ENCODE measurements at places on chromosomes 13 and 19.

DNA sequence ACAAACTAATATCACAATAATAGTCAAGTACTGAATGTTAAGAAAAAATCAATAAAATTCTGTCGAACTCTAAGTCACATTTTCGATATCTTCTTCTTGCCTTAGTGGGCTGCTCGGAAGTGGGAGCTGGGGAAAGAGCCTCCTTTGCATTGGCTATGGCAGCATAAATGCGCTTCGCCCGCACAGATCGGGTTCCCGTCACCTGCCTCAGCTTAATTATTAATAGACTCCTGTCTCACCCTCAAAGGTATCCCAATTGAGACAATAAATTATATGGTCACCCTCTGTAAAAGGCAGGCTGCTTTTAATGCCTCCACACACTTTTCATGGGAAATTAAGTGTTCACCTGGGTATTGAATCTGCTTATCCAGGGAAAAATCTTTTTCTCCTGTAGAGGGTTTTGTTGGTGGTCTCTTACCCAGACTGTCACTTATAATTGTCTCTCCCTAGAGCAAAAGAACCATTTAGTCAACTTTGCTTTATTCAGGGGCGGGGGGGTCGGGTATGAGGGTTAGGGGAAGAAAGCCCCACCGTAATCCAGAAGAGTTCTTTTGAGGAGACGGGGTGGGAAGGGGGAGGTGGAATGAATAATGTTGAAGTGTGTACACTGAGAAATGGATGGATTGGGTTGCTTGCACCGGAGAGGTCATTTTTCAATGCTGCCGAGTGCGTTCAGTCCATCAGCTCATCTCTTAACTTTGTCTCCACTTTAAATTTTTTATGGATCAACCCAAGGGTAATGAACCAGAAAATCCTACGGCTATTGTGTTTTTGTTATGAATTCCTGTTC, 682.6 kb upstream of the SGCG start:
- no peak for DNase-seq

- DNase-seq: peak; percentile 27
Measured at GRCh38 chr13:80979035-80979641, 638.2 kb upstream of the SPRY2 start.

DNA sequence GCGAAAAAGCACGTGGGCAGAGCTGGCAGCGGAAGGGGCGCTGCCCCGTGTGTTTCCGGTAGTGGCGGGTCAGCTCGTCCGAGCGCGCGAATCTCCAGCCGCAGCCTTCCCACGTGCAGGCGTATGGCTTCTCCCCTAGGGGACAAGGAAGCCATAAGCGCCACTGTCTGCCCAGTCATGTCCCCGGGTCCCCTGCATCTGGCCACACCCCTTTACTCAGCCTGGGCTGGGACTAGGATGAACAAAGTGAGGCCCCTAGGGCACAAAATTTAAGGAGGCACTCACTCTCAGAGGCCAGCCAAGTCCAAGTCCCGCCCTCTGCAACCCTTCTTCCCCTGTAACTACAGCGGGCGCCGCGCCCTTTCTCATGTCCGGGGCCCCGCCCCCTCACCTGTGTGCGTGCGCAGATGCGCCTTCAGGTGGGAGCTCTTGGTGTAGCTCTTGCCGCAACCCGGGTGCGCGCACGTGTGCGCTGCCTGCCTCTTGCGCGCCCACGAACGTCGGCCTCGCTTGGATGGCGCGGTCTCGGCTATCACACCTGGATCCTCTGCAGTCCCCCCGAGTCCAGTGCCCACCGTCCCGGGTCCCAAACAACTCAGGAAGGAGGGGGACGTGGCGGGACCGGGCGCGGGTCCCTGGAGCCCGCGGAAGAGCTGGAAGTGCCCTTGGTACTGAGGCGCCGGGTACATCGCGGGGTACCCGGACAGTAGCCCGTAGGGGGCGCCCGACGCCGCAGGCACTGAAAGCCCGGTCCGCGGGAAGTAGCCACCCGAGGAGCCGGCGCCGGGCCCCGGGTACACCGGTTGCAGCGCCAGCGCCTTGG, 1.9 kb downstream of the KLF1 start:
- no peak for DNase-seq

DNA sequence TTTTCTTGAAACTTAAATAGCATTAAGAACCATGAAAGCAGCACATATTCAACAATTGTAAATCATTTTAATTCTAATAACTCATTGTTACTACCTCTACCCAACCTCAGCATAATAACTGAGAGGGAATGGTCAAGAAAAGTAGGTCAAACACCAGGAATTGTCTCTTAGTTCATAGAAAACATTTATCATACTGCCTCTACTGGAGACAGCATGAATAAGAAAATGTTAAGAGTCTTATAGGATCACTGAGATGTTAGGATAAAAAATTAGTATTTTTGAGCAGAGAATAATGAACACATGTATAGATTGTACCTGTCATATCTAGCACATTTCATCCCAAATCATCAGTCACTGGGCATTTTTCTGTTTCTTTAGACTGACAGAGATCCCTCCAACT, 515.3 kb downstream of the PCDH9 start:
- DNase-seq: no peak

DNA sequence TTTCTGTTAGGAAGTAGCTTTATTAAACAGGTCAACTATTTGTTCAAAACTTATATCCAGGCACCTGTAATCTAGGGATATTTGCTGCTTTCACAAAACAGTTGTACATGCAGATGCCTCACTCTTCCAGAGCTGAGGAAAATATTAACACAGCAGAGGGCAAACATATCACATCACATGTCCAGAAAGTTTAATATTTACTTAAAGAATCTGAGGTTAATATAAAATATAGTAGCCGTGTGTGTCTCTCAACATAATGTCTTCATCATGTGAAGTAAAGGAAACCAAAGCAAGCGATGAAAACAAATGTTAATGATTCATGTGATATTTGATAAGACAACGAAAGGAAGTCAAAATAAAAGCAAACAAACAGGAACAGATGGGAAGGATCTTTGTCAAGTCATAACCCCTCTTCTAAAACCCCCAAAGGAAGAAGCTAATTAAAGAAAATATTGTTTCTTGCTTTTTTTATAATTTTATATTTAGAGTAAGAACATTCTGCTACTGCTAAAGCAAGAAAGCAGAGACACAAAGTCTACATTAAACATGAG, 418.8 kb downstream of the DACH1 start:
- DNase-seq: no peak

GRCh38 chr13:100630555-100630954, 42.0 kb upstream of the GGACT start:
- no peak for DNase-seq

DNA sequence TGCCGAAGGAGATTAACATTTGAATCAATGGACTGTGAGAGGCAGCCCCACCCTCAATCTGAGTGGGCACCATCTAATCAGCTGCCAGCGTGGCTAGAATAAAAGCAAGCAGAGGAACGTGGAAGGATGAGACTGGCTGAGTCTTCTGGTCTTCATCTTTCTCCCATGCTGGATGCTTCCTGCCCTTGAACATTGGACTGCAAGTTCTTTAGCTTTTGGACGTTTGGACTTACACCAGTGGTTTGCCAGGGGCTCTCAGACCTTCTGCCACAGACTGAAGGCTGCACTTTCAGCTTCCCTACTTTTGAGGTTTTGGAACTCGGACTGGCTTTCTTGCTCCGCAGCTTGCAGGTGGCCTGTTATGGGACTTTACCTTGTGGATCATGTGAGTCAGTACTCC, 14.7 kb downstream of the NHLRC3 start:
- DNase-seq: no peak

DNA sequence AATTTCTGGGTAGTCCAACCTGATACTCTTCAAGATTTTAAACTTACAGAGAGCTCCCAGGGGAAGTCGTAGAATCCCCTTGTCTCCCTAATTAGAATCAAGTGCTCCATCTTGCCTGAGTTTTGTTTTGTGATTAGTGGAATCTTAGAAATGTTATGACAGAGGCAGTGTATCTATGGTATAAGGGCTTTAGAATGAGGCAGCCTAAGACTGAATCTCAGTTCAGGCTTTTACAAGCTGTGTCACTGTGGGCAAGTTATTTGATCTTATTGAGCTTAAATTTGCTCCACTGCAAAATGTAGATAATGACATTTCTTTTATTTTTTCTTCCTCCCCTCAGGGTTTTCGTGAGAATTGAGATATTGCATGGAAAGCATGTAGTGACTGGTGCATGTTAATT, 215.5 kb downstream of the POSTN start:
- no peak for DNase-seq

DNA sequence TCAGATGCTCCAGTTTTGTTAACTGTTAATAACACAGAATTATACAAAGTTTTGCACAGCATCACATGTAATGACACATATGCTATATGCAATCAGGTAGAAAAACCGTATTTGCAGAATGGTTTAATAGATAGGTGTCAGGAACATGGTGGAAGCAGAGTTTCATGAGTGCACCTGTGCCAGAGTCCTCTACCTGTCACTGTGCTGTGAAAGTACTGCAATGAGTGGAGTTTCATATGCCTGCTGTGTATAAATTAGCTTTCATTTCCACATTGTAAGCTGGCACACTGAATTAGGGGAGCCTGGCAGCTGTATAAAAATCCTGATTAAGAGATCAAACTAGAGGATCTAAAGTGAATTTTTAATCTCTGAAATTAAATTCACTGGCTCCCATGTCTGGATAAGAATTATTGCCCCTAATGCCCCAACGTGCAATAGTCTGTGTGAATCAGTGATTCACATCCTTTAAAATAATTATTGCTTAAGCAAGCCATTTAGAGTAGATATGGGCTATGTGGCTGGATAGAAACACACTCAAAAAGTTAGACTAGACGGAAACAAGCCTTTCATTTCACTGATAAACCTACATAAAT, 8.5 kb upstream of the EEF1AKMT1 start:
- DNase-seq: no peak

- peak; percentile 85 for DNase-seq
Measured at GRCh38 chr13:44710576-44710975, 134.4 kb upstream of the TSC22D1 start.

- no peak for DNase-seq
Measured at GRCh38 chr19:45640849-45641273, 1.7 kb upstream of the EML2 start.

- DNase-seq: no peak
Measured at GRCh38 chr19:51354742-51355148, 11.4 kb downstream of the ETFB start.

GRCh38 chr19:44767295-44768180, 10.2 kb upstream of the CBLC start:
- DNase-seq: no peak

DNA sequence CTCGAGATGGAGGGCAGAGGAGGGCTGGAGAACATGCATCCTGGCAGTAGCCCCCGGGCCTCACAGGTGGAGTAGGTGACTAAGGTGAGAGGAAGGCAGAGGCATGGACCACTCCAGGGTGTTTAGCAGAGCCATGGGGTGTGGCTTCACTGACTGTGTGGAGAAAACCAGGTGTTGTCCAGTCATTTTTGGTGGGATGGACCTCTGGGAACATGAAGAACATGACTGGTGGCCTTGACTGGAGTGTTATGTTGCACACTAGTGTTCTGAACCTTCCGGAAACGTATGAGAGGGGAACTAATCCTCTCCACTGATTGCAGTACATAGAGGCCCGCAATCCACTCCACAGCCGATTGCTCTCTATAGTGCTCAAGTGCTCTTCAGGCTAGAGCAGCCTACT, 16.9 kb downstream of the MED26 start:
- DNase-seq: no peak

GRCh38 chr13:60571571-60571970, 174.6 kb downstream of the TDRD3 start:
- no peak for DNase-seq

GRCh38 chr13:26558074-26558805, 757 bp downstream of the WASF3 start:
- DNase-seq: no peak
